ENCODE measurements at places on chromosomes 1 and 21.
A peak's percentile ranks its signal among the peaks of the same experiment; 100 is the strongest.

GRCh38 chr1:156781585-156782186 is 14.4 kb downstream of the PRCC start:
- DNase-seq: no peak

GRCh38 chr1:98939471-98939870 is 65.2 kb downstream of the PLPPR5 start:
- no peak for DNase-seq

- DNase-seq: no peak
Measured at GRCh38 chr1:13588946-13589796, 5.5 kb downstream of the PDPN start.

- no peak for DNase-seq
Measured at GRCh38 chr21:31577271-31577670, 82.2 kb upstream of the SOD1 start.

DNA sequence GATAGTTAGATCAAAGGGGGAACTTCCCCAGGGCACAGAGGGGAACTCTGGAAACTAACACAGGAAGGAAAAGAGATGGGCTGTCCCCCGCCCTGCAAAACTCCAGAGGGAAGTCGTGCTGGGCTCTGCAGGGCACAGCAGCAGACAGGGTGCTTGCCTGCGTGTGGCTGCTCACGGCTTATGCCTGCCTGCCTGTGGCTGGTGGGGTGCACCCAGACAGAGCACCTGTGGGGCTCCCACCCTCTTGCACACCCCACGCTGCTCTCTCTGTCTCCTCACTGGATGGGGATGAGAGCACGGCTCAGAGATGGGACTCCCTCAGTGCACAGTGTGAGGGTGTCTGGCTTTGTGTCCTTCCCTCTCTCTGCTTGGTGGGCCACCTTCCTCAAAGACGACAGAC is 13.5 kb upstream of the ETV3L start:
- no peak for DNase-seq

DNA sequence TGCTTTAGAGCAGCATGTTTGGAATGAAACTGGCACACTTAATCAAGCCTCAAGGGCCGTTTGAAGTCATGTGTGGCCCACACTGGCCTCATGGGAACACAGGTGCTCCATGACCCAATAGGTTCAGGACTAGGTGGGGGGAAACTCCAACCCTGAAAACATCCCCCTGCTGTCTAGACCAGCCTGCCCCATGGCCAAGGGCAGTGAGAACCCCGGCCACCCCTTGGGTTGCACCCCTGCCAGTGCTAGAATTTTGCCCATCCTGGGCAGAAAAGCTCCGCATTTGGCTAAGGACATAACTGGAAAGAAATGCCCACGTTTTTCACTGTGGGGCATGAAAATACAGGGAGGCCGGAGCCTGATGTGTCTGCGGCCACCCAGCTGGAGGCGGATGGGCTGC is 6.1 kb upstream of the PTGER3 start:
- DNase-seq: no peak

DNA sequence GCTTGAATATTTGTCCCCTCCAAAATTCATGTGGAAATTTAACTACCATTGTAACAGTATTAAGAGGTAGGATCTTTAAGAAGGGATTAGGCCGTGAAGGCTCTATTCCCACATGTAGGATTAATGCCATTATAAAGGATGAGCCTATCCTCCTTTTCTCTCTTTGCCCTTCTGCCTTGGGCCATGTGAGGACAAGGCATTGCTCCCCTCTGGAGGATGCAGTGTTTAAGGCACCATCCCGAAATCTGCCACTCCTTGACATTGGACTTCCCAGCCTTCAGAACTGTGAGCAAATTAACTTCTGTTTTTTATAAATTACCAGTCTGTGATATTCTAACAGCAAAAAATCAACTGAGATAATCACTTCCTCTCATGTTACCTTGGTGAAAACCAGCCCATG is 124.4 kb downstream of the TOMM20 start:
- DNase-seq: peak; percentile 13

- DNase-seq: peak; percentile 2
Measured at GRCh38 chr1:59223989-59224634, 72.8 kb upstream of the FGGY start.

- DNase-seq: no peak
Measured at GRCh38 chr1:183841550-183841949, 36.6 kb downstream of the RGL1 start.

DNA sequence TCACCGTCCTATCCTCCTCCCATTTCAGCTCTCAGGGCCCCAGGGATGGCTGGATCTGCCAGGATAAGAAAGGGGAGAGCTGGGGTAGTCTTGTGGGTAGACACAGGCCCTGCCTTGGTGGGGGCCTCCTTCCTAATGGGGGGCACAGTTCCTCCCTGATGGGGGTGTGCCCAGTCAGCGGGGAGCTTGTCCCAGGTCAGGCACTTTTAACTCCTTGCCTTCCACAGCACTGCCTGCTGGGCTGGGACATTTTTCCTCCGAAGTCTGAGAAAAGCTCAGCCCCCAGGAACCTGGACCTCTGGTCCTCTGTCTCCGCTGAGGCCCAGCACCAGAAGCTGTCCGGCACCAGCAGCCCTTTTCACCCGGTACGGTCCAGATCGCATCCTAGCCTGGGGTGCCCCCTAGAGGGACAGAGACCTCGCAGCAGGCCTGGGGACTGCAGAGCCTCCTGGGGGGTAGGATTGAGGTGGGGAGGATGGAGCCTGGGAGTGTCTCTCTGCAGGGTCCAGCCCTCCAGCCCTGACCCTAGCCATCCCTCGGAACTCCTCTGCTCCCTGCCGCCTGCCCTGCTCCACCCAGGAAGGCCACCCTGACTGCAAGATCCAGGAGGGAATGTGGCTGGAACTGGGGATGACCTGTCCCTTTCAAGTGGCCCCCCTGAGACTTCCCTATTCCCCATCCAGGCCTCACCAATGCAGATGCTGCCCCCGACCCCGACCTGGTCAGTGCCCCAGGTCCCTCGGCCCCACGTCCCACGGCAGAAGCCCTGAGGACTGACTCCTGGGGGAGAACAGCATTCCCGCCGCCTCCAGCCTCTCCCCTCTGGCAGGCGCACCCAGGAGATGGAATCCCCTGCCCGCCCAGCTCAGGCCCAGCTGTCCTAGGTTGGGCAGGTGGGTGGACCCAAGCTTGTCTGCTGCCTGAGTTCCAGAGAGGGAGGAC is 12.0 kb downstream of the MIIP start:
- peak; percentile 56 for DNase-seq

GRCh38 chr1:162033428-162033827 is 9.8 kb upstream of the OLFML2B start:
- no peak for DNase-seq

DNA sequence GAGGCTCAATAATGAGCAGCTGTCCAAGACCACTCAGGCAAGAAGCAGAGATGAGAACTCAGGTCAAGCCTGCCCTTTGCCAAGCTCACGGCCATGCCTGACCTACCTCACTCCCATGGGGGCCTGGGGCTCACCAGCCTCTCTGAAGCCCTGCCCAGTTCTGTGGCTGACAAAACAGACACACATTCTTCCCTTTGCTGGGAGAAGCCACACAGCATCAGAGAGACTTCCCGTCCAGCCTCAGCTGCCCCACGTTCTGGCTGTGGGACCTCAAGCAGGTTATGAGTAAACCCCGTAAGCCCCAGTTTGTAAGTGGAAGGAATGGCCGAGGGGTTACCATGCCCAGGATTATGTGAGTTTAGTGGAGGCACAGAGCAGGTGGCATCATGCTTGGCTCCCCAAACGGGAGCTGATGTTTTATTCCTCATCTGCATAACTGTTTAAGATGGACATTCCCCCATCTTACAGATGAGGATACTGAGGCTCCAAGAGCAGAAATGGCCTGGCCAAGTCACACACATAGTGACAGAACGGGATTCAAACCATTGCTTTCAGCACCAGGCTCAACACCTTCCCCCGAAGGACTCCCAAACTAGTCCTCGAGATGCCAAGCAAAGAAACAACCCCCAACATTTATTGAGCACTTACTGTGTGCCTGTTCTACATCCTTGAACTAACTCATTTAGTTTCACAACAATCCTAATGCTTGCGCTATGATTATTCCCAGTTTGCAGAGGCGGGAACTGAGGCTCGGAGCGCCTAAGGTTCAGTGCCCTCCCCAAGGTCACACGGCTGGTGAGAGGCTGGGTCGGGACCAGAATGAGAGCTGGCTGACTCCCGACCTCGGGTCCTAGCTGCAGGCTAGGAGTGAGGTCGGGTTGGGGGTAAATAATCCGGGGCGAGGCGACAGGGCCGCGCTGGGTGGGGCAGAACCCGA is 49.1 kb upstream of the LAPTM5 start:
- no peak for DNase-seq

GRCh38 chr1:190244406-190244805 is 233.3 kb downstream of the BRINP3 start:
- no peak for DNase-seq

DNA sequence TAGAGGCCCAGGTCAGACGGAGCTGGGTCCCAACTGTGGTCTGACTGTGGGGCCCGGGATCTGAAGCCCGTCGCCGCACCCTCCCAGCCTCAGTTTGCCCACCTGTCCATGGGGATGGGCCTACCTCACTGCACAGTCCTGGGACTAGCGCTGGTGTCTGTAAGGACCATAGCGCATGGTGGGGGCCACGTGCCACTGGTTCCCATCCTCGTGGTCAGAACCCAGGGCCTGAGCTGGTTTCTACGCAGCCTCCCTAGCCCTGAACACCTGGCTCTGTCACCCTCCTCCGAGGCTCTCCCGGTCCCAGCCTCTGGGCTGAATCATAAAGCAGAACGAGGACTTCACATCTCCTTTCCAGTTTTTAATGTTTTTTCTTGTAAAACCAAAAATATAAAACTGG is 46.7 kb downstream of the DMRTB1 start:
- DNase-seq: no peak

GRCh38 chr1:151585622-151586021 is 26.2 kb upstream of the SNX27 start:
- DNase-seq: no peak

- DNase-seq: no peak
Measured at GRCh38 chr1:200506471-200506870, 96.6 kb upstream of the ZNF281 start.

DNA sequence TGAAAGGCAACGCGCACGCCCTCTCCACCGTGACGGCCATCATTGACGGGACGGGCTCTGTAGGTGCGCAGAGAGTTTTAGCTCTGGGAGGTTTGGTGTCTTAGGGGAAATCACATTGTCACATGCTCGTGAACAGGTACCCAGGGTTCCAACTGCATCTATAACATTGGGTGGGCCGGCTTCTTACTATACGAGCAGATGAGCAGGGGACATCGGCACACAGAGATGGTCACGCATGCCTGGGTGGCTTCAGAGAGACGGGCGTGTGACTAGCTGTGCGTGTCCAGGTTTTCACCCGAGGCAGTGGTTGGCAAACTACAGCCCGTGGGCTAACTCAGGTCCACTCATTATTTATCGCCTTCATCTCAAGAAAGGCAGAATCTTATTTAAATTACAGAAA is 54.7 kb downstream of the SLC37A1 start:
- no peak for DNase-seq

- DNase-seq: no peak
Measured at GRCh38 chr1:47521034-47521881, 83.4 kb downstream of the FOXD2 start.

DNA sequence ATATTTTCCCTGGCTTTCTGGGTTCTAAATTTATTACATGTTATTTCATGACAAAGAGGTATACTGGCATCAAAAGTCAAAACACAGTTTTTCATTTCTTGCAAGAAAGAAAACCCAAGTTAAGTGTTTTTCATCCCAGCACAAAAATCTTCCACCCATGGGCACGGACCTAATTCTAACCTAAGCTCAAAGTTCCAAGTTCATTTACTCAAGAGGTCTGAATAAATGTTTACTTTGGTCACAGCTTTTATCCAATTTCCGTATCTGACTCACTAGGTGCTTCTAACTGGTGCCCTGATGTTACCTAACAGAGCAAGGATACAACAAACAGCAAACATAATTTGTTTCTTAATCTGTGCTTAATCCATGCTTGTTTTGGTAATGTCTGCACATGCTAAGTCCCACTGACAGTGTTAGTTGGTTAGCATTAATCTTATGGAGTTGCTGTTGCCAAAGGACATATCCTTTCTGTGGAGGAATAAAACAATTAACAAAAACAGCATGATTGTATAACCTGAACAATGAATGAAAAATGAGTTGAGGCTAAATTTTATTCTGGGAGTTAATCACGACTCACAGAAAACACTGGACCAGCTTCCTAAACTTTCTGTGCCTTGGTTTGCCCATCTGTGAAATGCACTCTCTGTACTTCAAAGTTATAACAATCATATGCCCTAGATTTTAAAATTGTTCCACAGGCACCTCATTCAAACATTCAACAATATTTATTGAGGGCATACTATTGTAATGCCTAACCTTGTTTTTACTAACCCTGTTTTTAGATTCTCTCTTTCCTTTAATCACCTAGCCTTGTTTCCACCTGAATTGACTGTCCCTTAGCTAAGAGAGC is 4.2 kb upstream of the CHD1L start:
- no peak for DNase-seq

GRCh38 chr1:199297174-199297573 is 658.3 kb downstream of the PTPRC start:
- no peak for DNase-seq

- DNase-seq: peak; percentile 28
Measured at GRCh38 chr1:84271441-84272151, 29.9 kb upstream of the SAMD13 start.

DNA sequence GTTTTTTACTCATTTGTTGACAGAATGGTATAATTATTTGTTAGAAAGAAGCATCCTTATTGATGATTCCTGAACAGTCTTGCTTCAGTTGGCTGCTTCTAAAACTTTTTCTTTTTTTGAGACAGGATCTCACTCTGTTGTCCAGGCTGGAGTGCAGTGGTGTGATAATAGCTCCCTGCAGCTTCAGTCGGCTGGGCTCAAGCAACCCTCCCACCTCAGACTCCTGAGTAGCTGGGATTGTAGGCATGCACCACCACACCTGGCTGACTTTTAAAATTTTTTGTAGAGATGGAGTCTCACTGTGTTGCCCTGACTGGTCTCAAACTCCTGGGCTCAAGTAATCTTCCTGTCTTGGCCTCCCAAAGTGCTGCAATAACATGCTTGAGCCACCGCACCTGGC is 38.8 kb downstream of the MACF1 start:
- no peak for DNase-seq

DNA sequence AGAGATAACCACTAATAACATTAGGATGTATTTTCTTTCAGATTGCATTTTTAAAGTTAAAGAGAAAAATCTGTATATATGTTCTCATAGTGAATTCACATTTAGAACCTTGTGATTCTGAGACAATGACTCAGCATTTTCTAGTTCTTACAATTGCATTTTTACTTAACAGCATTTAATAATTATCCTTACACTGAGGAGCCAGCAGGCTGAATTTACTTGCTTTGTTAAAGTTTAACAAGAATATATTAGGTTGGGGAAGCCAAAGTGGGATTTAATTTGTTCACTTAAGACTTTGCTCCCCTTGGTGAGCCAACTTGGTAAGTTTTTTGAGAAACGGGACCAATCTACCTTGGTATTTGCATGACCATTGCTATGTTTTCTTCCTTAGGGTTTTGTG is 4.5 kb downstream of the PATJ start:
- DNase-seq: peak; percentile 17

DNA sequence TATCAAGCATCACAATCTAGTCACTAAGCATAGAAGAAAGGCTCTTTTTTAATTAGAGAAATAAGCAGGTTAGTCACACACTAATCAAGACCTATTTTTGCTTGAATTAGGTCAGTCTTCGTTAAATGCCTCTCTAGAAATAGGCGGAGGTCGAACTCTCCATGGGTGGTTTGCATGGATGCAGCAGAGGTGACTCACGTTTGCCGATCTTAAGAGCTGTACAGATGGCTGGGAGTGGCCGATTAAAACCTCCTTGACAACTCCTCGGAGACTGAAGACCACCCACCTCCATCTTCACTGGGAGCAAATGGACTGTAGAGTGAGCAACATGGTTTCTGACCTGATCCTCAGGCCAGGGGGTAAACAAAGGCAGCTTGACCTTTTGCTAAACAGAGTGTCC is 249.3 kb downstream of the ZNF648 start:
- DNase-seq: no peak
